CD4-positive, alpha-beta T cell treated with Interleukin-6 at 100 ng/mL for 8 hours (primary cell): ENCODE measurements at places on chromosomes 1 and 21.

GRCh38 chr1:163807331-163808049, 485.7 kb downstream of the NUF2 start:
- DNase-seq = no peak

- DNase-seq = no peak
Observed at GRCh38 chr1:51101976-51102375, at the start of gene C1orf185. Gene C1orf185 (plus strand): TSS chr1:51102228. CDS start chr1:51102234, 6 bp downstream.

GRCh38 chr1:3588395-3588794, 22.9 kb downstream of the MEGF6 start:
- no peak for DNase-seq

DNA sequence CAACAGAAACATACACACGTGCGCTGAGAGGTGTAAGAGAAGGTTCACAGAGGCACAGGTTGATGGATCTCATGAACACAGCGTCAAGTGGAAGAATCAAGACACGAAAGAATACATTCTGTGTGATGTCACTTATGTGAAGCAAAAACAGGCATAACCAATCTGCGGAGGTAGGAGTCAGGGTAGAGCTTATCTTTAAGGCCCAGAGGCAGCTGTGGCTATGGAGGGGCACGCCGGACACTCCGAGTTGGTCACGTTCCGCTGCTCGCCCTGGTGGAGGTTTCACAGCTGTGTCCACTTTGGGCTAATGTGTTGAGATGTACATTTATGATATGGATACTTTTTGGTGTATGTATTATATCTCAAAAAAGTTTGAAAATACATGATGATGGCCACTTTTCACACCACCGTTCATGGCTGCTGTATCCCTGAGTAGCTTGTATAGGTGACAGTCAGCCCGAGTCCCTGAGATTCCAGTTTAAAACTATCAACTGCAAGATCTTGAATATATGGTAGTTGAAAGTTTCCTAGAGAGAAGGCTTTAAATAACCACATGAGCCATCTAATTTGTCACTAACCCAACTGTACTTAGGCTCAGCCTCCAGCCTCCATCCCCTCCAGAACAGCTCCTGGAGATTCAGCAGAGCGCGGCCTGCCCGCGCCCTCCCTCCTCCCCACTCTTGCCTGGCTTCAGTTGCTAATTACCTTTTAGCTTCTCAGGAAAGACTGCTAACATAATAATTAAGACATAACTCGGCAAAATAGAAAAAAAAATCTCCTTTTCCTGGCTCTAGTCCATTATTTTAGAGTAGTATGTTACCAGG, 6.7 kb upstream of the ADARB1 start:
- DNase-seq = no peak

DNA sequence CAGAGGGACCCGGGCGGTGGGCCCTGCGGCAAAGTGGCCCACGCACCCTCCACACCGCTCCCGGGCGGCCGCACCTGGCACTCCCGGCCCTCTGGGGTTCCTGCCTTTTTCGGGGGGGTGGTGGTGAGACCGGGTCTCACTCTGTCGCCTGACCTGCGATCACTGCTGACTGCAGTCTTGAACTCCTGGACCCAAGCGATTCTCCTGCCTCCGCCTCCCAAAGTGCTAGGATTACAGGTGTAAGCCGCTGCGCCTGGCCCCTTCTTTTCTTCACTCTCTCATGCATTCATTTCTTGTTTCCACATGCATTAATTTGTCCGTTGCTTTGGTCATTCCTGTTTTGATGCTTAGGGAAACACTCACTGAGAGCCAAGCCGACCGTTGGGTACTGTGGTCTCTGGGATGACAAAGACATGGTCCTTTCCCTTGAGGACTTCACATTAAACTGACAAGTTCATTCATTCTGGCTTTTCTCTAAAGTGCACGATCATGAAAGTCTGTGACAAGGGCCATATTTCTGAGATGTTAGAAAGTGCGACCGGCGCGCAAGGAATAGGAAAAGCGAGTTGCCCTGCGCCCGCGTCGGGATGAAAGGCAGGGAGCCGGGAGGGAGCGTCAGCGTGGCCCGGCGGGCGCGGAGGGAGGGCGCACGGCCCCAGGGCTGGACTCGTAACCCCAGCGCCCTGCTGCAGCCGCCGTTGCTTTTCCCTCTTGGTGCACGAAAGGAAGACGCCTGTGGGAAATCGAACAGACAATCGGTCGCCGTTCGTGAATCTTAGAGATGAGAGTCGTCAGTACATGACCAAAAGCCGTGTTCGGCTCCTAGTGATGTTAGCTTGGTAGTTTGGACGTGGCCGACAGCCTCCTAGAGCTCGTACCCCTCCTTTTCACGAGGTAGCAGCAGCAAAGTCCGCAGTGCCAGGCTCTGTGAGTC, 1.0 kb upstream of the MCOLN2 start:
- DNase-seq = no peak

- no peak for DNase-seq
Observed at GRCh38 chr1:55720261-55720660, 505.1 kb upstream of the USP24 start.

- no peak for DNase-seq
Observed at GRCh38 chr1:196951711-196952394, 8.3 kb downstream of the CFHR2 start.

GRCh38 chr1:76465030-76465429, 390.5 kb downstream of the ST6GALNAC3 start:
- no peak for DNase-seq

GRCh38 chr1:44828003-44828651, 14.9 kb downstream of the PTCH2 start:
- DNase-seq = no peak

GRCh38 chr1:17826165-17826488, 71.0 kb downstream of the ACTL8 start:
- no peak for DNase-seq

GRCh38 chr1:115465802-115466363, 127.8 kb upstream of the NGF start:
- DNase-seq = no peak

- DNase-seq = no peak
Observed at GRCh38 chr1:84855168-84855567, 37.8 kb downstream of the LPAR3 start.

DNA sequence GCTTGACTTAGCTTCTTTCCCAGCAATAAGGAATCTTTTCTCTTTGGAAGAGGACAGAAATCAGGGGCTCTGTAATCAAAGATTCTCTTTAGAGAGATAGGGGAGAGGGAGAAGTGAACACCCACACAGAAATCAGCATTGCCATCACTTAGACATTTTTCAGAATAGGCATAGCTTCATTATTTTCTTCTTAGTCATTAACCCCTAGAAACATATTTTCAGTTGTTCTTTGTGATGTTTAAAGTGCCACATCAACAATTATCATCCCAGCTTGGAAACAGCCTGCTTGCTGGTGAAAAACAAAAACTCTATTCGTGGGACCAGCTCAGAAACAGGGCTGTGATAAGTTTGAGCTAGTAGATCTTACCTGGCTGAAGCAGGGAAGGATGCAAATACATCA, 88.3 kb upstream of the SLC44A3 start:
- no peak for DNase-seq

DNA sequence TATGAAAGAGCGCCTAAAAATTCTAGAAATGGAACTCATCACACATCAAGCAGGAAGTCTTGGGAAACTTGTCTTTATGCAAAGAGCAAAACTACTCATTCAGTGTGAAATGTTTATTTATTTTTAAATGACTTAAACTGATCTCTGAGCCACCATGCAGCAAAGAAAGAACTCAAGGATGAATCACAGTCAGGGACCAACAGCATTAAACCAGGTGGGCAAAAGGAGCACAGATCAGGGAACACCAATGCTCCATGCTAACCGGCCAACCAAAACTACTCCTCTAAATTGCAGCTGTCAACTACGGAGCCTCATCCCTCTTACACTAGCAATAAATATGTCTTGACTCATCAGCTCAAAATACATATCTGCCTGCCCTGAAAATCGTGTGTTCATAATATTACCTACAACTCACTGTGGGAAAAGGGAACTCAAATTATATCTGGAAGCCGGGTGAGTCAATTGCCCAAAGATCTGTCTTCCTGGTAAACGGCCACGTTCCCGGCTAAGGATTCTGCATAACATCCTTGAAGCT, 129.2 kb downstream of the PTPN14 start:
- DNase-seq = no peak
